Stimulated activated CD8-positive, alpha-beta memory T cell treated with anti-CD3 and anti-CD28 coated beads, Interleukin-2, amount 100 ng/mL, for 48 hours (primary cell): ENCODE measurements at places on chromosomes 5 and 9.

DNA sequence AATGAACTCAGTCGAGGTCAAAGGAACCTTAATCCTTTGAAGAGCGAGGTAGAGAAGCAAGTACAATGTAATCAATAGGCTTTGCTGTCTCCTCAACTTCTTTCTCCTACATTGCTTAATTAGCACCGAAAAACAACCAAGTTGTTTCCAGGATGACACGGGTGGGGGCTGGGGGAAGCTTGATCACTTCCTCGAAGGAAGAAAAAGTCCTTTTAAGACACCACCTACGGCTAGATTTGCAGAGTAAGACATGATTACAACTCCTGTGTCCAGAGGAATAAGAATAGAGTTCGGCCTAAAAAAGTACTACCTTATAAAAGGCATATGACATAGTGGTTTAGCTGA lies 811 bp upstream of the ARRDC3 start:
- no peak for DNase-seq

DNA sequence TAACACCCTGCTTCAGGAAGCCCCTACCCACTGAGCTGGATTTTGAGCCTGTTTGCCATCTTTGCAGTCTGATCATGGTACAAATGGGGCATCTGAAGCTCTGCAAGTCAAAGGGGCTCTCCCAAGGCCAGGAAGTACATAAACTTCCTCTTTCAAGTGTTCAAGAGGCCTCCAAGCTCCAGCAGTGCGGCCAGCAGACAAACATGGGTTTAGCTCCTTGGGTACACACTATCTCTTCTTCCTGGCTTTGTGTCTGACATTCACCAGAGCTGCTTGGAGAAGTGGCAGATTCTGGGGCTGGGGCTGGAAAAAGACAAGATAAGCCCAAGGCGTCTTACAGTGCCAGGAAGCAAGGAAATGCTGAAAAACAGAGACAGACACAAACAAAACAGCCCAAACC lies 34.1 kb downstream of the LAMC3 start:
- no peak for DNase-seq

DNA sequence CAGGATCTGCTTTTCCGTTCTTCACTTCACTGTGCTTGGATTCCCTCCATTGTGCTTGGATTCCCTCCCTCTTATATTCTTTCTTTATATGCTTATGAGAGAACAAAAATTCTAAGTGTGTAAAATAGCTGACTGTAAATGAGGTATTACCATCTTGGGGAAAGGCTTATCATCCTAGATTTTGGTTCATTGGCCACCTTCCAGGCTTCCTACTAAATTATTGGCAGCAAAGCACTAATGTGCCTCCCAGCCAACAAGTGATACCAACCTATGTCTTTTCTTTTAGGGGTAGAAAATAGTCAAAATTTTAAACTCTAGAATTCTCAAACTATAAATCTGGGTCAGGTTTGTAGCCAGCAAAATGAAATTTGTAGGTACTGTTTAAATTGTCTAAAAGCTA lies 52.7 kb downstream of the NDUFAF2 start:
- no peak for DNase-seq

DNA sequence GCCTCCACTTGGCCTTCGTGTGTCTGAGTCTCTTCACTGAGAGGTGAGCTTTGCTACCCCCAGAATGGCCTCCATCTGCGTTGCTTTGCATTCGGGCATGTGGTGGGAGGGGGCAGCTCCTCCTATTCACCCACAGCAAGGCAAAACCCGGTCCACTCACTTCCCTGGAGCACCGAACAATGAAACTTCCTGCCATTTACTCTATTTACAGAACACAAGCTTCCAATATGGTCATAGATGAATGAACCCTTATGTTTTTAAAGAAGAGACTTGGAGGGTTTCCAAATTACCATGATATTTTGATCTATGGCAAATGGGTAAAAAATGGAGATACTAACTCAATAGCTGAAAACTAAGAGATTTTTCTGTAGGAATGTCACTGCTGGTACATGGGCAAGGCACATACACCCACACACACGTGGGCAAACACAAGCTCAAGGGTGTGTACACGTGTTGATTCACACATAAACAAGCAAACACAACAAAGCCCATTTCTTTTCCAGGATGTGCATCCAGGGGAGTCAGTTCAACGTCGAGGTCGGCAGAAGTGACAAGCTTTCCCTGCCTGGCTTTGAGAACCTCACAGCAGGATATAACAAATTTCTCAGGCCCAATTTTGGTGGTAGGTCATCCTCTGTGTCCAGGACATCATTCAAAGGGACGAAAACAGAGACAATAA lies 5.2 kb downstream of the GABRP start:
- no peak for DNase-seq

DNA sequence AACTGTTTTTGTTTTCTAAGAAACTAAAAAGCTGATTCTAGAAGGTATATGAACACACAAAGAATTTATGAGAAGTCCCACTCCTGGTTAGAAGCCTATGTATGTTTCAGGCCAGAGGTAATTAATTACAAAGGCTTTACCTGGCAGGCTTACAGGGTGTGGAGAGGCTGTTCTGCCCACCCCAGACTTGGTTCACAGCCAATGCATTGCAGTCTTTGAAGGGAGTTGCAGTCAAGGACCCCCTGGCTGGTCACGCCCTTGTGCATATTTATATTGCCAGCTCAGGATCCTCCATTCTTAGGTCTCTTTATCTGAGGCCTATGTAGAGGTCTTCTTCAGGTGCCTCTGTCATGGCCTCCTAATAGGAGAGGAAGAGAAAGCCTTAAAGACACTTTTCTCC lies 13.6 kb upstream of the PRSS3 start:
- no peak for DNase-seq
